ENCODE measurements at places on chromosomes 1 and 21. TPM values are rescaled to one million over a fixed set of nuclear protein-coding genes. Genes with fewer than 3 reads are reported as not detected.

AZIN2 gene
- total RNA-seq = 2.6 TPM

CD164L2 gene
- total RNA-seq = not detected

TAS1R2 gene
- not detected for total RNA-seq

PTGFR gene
- 7.7 TPM for total RNA-seq

LRRC42 gene
- 39.0 TPM for total RNA-seq

PPP1R8 gene
- 46.6 TPM for total RNA-seq

GJA5 gene
- under 0.01 TPM for total RNA-seq

IFFO2 gene
- total RNA-seq = 15.5 TPM

C4BPB gene
- 0.32 TPM for total RNA-seq

GON4L gene
- 35.8 TPM for total RNA-seq

SPRR1B gene
- not detected for total RNA-seq

S100A7A gene
- total RNA-seq = not detected

DNA sequence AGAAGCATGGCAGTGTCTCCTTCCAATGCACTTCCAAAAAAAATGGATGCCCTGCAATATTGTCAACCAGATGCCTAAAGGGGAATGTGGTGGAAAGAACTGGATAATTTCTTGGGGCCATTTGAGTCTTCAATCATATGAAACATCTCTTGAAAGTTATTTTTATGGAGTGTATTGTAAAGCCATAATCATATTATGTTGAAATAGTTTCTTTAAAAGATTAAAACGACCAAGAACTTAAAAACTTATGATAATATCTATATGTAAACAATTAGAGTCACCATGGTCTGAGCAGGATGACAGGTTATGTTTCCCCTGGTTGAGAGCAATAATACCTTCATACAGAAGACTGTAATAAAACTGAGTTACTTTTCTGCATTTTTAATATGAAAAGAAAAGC lies 457.2 kb downstream of the PCP4 start:
- no peak for DNase-seq

DNA sequence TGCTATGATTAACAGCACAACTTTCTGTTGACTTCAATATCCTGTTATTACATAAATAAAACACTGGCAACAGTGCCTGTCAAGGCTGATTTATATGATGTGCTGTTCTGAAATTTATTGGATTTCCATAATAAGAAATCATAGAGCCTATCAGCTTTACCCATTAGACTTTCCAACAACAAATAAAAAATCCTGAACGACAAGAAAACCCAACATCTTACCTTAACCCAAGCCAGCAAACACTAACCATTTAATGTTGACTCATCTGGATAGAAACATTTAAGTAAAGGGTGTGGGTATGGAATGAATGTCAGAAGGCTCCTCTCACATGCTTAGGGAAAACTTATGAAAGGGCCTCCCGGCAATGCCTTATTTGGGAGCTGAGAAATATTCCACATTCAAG lies 165.1 kb downstream of the SLC45A1 start:
- DNase-seq = peak; percentile 70

- DNase-seq = peak; percentile 37
Measured at GRCh38 chr1:241499910-241500309, 19.6 kb downstream of the FH start.

- no peak for DNase-seq
Measured at GRCh38 chr1:1418464-1419362, 2.4 kb downstream of the ANKRD65 start.

- peak; percentile 48 for DNase-seq
Measured at GRCh38 chr1:96979304-96980268, 258.0 kb downstream of the PTBP2 start.

- DNase-seq = no peak
Measured at GRCh38 chr21:26377111-26377694, 195.9 kb downstream of the CYYR1 start.

- DNase-seq = peak; percentile 13
Measured at GRCh38 chr1:108892356-108893140, 15.8 kb downstream of the GPSM2 start.

GRCh38 chr1:28926629-28927265 lies 12.4 kb downstream of the EPB41 start:
- DNase-seq = peak; percentile 18

DNA sequence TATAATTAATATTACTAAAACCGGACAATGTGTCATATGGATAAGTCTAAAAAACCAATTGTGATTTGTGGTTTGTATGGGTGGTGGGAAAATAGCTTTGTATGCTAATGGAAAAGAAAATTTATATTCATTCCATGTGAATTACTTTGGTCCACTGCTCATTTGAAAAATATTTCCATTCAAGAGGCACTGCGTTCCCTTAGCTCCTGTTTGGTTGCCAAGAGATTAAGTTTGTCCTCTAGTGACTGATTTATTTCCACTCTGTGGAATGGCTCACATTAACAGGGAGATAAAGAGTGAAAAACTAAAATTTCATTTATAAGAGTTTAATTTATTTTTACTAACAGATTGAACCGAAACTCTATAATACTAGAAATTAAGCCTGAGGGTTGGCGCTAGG lies 744.1 kb upstream of the CHRM3 start:
- peak; percentile 30 for DNase-seq

GRCh38 chr1:150256554-150257341 lies 826 bp upstream of the CA14 start:
- DNase-seq = peak; percentile 24

All from fibroblast of villous mesenchyme (primary cell).